Effector memory CD4-positive, alpha-beta T cell (primary cell): ENCODE measurements at places on chromosomes 3 and 15.

DNA sequence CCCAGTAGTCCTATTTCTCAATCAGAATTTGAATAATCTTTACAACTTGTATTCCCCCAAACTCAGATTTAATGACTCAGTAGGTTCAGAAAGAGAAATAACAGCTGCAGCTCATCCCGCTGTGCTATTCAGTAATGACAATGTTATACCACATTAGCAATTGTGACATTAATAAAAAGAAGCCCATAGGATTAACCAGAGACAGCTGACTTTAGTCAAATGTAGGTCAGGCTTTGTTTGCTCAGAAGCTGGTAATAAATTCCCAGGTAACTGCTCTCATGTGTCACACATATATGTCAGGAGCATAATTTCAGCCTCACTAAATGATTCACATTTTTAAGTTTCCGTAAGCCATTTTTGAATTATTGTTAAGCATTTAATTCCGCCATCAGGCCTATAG, 222.0 kb upstream of the UBE2E2 start:
- no peak for DNase-seq

DNA sequence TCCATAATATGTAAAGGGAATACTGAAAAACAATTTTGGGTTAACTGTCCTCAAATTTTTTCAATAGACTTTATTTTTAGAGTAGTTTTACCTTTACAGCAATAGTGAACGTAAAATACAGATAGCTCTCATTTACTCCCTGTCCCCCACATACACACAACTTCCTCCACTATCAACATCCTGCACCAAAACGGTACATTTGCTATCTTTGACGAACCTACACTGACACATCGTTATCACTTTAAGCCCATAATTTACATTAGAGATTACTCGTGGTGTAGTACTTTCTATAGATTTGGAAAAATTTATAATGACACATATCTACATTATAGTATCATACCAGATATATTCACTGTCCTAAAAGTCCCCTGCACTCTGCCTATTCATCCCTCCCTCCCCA, 16.9 kb upstream of the P2RY1 start:
- no peak for DNase-seq

- DNase-seq = no peak
Measured at GRCh38 chr3:55461896-55462295, 25.2 kb downstream of the WNT5A start.

DNA sequence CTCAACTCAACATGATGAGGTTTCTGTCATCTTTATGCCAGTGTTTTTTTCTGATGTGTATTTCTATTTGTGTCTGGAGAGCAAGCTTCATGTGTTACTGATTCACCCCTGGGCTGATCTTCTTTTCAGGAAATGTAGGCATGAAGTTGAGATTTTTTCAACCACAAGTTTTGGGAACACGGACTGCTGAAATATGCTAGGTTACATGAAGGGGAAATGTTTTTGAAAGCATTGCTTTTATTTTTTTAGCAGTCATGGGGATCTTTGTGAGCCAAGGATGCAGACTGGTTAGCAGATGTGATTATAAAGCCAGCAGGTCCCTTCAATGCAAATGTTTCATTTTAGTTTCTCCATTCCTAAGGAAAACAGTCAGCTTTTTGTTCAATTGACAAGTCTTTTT, 219.3 kb upstream of the COL8A1 start:
- DNase-seq = no peak

- DNase-seq = no peak
Measured at GRCh38 chr3:140128631-140129030, 193.6 kb downstream of the CLSTN2 start.
